ENCODE measurements at places on chromosomes 1 and 21. TPM values are rescaled to one million over a fixed set of nuclear protein-coding genes. Genes with fewer than 3 reads are reported as not detected.

GRCh38 chr1:55015731-55016620 lies 17.2 kb downstream of the BSND start:
- no peak overlapping the region for H3K4me3 ChIP-seq
- no peak overlapping the region for H3K27ac ChIP-seq
- H3K36me3 ChIP-seq: no peaks in the 10 kb centered on the region
- DNase-seq: no peak
- peaks cover 14% of the 10 kb centered on the region for H3K27me3 ChIP-seq

GRCh38 chr21:42661688-42662429 lies 8.4 kb downstream of the PDE9A start:
- H3K4me1 ChIP-seq: peaks cover 3% of the 10 kb centered on the region
- no peak overlapping the region for H3K27ac ChIP-seq
- no peak for DNase-seq
- no peaks in the 10 kb centered on the region for H3K36me3 ChIP-seq
- no peak overlapping the region for H3K4me3 ChIP-seq

GRCh38 chr1:115412733-115413132 lies 74.7 kb upstream of the NGF start:
- no peak for DNase-seq
- H3K4me3 ChIP-seq: no peak overlapping the region
- peaks cover 3% of the 10 kb centered on the region for H3K4me1 ChIP-seq
- peaks cover 44% of the 10 kb centered on the region for H3K27me3 ChIP-seq
- H3K36me3 ChIP-seq: no peaks in the 10 kb centered on the region

DNA sequence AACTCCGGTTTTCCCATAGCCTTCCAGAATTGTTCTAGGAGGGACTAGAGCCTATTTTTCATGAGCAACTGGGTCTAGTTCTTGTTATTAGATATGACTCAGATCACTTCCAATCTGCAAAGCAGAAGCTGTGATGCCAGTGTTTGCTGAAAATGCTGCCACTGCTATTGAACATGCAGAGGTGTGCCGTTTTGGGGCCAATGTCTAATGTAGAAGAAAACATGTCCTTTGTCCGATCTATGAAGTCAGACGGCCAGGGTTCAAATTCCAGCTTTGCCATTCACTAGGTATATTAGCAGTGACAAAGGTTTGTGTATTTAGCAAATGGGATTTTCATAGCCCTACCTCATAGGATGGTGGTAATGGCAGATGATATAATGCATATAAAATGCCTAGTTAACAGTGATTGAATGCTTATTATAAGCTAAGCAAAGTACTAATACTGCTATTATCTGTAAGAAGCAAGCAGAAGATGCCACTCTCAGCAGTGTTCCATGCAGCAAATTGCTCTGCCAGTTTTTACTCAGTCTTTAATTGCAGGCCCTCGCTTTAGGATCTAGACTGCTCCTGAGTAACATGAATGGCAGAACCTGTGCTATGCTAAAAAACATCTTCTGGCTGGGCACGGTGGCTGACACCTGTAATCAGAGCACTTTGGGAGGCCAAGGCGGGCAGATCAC lies 40.1 kb upstream of the CXADR start:
- H3K27ac ChIP-seq: no peak overlapping the region
- no peaks in the 10 kb centered on the region for H3K4me1 ChIP-seq
- no peaks in the 10 kb centered on the region for H3K36me3 ChIP-seq
- H3K27me3 ChIP-seq: no peaks in the 10 kb centered on the region
- DNase-seq: no peak

- H3K4me1 ChIP-seq: no peaks in the 10 kb centered on the region
- DNase-seq: no peak
Measured at GRCh38 chr1:119416006-119416640, 1.2 kb downstream of the HSD3B2 start.

- H3K36me3 ChIP-seq: no peaks in the 10 kb centered on the region
- no peak overlapping the region for H3K4me3 ChIP-seq
- H3K4me1 ChIP-seq: peaks cover 8% of the 10 kb centered on the region
- H3K27ac ChIP-seq: no peak overlapping the region
- H3K27me3 ChIP-seq: no peaks in the 10 kb centered on the region
Measured at GRCh38 chr1:185396126-185396525, 79.1 kb upstream of the IVNS1ABP start.

DNA sequence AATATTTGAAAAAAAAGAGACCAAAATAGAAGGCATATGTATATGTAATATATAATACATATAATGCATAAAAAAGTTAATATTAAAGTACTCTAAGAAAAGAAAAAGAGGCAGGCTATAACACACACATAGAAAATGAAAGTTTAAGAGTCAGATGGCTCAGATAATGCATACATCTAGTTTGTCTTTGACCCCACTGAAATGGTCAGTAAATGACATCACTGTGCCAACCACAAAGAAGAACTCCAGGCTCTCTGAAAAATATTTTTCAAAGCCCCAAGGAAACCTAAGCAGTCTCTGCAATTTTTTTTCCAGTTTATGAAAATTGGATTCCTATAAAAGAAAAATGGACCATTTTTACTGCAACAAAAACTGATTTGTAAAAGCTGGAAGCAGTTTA lies 55.4 kb upstream of the SCYL3 start:
- no peaks in the 10 kb centered on the region for H3K27me3 ChIP-seq
- peaks cover 3% of the 10 kb centered on the region for H3K36me3 ChIP-seq
- H3K27ac ChIP-seq: no peak overlapping the region
- DNase-seq: no peak
- H3K4me1 ChIP-seq: no peaks in the 10 kb centered on the region
- H3K4me3 ChIP-seq: no peak overlapping the region

APCS gene
- total RNA-seq: not detected

ADGRL4 gene
- total RNA-seq: not detected
